ENCODE measurements at places on chromosomes 13 and 19. TPM values are rescaled to one million over a fixed set of nuclear protein-coding genes. Genes with fewer than 3 reads are reported as not detected.

DNA sequence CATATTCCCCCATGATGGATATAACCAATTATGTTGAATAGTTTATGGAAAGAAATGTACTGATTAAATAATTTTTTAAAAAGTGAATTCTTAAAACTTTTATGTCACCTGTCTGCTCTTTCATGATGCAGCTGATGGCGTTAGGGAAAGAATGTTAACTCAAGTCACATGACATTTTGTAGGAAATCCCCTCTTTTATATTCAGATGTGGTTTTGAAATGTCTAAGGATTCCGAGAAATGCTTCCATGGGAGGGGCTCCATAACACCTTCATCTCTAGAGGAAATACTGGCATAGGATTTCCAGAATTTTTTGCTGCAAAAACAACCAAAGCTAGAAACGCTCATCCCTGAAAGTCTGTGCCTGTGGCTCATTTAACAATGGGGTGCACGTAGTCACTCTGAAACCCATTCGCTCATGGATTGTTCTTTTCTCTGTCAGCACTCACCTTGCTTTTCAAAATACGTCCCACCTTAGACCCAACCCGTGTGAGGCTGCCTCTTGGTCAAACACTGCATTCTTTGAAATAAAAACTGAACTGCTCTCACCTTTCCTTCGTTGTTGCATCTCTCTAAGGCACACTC is 288.9 kb downstream of the SHISA2 start:
- DNase-seq = peak; percentile 12

- DNase-seq = no peak
Measured at GRCh38 chr13:90680826-90681225, 666.7 kb upstream of the MIR17HG start.

GRCh38 chr19:44894052-44894400 is 3.0 kb downstream of the TOMM40 start:
- no peak for DNase-seq

DNA sequence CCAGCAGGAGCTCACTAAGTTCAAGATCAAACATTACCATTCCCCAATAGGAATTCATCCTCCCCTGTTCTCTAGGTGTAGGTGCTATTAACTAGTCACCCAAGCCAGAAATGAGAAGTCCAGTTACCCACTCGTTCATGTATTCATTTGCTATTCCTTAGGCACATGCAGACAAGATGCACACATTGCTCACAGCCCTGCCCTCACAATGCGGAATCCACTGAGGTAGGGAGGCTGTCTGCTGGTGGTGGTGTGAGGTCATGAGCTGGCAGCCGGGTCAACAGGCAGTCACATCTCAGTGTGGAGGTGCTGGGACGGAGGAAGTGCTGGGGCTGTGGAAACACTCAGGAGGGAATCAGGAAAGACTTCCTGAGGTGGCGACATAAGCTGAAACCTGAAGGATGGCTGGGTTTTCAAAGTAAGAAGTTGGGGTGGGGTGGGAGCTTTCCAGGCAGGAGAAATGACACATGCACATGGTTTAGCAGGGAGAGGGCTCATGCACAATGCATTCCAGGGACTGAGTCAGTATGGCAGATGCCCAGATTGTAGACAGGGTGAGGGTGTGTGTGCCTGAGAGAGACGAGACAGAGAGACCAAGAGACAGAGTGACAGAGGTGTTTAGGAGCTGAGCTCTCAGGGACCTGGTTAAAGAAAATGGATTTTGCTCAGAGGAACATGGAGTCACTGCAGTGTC is 117.6 kb downstream of the USP12 start:
- DNase-seq = peak; percentile 21

DNA sequence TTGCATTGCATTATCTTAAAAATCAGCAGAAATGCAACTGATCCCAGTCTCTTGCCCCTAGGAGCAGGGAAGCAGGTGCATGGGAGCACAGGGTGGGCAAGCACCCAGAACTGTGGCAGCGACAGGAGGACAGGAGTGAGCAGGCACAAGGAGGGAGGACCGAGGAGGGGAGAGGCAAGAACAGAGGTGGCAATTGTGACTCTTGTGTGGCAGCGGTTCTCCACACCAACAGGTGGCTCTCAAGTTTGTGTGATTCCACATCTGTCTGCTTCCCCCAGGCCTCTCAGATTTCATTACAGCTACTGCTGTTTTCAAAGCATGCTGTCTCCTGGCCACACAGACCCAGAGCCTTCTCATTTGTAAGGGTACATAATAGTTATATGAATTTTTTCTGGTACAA is 108.5 kb downstream of the STK24 start:
- no peak for DNase-seq

DNA sequence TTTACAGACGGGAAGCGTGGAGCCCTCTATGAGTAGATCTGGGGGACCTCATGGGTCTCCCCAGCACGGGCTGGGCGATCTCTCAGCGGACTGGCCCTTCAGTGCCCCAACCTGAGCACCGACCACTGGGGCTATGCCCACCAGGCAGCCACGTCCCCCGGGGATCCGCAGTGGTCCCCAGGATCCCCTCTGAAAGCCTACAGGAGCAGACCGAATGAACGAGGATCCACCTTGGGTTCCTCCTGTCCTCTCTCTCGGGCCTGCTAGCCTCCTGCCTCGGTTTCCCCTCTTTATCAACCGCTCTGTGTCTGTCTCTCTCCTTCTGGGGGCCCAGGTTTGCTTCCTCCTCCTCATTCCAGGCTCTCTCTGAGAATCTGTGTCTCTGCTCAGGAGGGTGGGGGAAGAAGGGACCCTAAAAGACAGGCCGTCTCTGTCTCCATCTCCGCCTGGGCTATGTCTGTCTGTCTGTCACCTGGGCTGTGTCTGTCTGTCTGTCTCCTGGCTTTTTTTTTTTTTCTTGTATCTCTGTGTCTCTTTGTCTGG is 2.0 kb upstream of the MEIS3 start:
- DNase-seq = no peak

DNA sequence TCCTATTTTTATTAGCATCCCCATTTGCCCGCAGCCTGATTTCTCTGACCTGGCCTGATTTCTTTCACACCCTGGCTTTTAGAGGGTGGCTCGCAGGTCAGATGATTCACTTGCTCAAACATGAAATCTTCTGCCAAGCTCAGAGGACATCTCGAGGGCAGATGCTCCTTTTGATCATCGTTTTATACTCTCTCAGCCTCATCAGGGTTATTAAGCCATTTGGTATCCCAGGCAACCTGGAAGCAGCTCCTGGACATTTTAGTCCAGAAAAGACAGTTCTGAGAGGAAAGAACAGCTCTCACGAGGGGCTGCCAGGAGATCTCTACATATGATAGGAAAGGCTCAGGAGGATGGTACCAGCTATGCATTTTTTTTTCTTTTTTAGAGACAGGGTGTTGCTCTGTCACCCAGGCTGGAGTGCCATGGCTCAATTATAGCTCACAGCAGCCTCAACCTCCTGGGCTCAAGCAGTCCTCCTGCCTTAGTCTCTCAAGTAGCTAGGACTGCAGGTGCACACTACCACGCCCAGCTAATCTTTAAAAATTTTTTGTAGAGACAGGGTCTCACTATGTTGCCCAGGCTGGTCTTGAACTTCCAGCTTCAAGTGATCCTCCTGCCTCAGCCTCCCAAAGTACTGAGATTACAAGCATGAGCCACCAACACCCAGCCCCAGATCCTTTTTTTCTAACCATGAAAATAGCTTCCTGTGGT is 165.4 kb downstream of the KATNAL1 start:
- no peak for DNase-seq

- DNase-seq = no peak
Measured at GRCh38 chr19:51448411-51449016, 9.7 kb downstream of the SIGLEC8 start.

DNA sequence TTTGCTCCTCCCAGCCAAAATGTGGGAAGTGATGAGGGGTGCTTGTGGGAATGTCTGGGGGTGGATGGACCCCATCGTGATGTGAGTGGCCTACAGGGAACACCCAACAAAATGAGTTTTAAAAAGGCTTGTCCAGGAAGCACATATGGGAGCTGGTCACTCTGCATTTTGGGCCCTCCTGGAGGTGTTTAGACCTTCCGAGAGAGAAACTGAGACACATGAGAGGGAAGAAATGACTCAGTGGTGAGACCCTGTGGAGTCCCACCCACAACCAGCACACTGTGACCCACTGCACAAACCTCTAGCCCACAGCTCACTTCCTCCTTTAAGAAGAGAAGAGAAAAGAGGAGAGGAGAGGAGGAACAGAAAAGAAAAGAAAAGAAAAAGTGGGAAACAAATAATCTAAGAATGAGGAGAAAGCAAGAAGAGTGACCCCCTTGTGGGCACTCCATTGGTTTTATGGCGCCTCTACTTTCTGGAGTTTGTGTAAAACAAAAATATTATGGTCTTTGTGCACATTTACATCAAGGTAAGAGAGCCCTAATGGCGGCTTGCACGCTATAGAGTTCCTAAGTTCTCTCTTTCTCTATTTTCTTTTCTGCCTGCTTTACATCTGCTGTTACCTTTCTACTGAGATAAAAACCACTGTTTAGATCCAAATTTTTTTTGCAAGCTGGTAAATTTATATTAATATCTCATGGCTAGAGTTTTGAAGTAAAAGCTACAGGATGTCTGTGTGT is 13.3 kb upstream of the LILRB1 start:
- DNase-seq = no peak

- no peak for DNase-seq
Measured at GRCh38 chr19:38577826-38578225, 39.9 kb downstream of the MAP4K1 start.

DNA sequence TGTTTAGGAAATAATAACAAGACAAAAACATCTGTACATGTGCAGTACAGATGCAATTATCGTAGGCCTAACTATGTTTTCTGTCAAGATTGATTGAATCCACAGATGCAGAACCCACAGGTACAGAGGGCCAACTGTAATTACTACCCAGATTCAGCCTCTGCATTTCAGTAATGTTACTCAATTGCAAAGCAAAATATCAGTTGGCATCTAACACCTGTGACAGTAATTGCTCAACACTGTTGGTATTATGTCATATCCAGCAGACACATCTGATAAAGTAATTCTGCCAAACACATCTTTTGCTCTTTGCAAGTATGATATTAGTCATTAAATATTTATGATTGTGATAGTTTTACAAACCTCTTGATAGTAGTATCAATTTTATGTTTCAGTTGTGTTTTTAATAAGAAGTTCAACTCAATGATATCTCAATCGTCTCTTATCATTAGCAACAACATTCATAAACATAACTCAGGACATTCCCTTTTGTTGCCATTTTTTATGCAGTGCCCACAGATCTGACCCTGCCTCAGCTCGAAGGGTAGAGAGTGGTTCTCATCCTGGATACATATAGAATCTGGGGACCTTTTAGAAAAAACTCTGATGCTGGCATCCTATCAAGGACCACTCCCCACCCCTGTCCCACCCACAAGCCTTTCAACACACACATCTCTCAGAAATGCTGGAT is 104.7 kb downstream of the MYCBP2 start:
- no peak for DNase-seq

DNA sequence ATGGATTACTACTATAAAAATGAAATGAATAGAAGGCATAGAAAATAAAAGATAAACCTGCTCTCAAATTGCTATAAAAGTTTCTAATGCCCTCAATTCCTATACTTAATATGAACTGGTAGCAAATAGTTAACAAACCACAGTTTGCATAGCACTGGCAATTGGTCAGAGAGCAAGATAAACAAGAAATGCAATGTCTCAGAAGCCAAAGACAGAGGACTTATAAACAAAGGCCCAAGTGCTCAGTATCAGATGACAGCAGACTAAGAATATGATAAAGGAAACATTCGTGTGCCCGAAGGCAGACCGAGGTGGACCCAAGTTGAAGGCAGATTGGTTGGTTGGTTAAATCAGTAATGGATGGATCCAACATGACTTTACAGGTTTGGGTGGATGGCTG is 50.6 kb downstream of the IPO5 start:
- no peak for DNase-seq

- DNase-seq = no peak
Measured at GRCh38 chr13:98575904-98576199, 1.1 kb downstream of the STK24 start.

- no peak for DNase-seq
Measured at GRCh38 chr19:2252797-2253105, 3.5 kb downstream of the JSRP1 start.

DNA sequence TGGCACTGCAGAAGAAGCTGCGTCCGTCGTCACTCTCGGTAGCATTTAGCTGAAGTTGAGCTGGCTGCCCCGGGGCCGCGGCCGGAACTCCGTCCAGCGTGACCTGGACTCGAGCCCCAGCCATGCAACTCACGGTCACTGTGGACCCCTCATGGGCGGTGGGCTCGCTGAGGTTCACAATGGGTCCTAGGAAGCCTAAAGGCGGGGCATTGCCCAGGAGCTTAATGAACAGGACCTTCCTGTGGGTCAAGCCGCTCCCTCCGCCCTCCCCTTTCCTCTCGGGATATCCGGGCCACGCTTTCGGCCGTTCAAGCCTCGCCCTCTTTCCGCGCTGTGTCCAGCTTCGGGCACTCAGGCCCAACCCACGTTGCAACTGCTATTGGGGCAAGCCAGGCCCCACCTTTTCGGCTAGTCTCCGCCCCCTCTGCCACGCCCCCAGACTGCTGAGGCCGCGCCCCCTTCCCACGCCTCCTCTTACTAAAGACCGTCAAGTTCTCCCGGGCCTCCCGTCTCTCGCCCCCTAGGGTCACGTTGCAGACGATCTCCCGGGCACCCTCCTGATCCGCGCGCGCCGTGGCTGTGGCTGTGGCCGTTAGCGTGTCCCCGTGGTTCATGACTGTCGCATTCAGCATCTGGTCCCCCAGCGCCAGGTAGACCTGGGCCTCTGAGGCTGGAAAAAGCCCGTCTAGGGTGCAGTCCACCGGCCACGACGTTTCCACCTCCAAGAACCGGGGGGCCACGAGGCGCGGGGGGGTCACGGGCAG is 1.4 kb upstream of the RAVER1 start:
- DNase-seq = peak; percentile 90

The ERCC5 gene
- total RNA-seq = 21.9 TPM

The PSG11 gene
- total RNA-seq = not detected

The KLK10 gene
- total RNA-seq = not detected

The MCEMP1 gene
- not detected for total RNA-seq

The TMEM145 gene
- not detected for total RNA-seq

The STARD13 gene
- total RNA-seq = 9.3 TPM

The ZNF880 gene
- 1.4 TPM for total RNA-seq

The RUBCNL gene
- total RNA-seq = not detected

Data from Caki2 (cell line).